SJSA1 (cell line): ENCODE measurements at places on chromosomes 7 and 10.

DNA sequence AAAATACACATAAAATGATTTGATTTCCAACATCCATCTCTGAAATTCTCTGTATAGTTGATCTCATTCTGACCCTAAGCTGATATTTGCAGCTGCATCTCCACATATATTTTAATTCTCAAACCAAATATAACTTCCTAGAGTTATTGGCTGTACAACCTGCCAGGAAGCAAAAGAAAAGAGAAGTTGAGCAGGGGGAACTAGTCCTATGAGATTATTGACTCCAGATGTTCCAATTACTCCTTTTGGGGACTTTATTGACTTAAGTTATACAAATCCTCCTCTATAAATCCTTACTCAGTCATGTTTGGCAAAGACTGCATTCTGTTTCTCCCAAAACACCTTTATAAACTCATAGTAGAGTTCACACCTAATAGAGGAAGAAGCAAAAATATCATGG is 599.4 kb upstream of the ANKRD30A start:
- DNase-seq, result no peak

DNA sequence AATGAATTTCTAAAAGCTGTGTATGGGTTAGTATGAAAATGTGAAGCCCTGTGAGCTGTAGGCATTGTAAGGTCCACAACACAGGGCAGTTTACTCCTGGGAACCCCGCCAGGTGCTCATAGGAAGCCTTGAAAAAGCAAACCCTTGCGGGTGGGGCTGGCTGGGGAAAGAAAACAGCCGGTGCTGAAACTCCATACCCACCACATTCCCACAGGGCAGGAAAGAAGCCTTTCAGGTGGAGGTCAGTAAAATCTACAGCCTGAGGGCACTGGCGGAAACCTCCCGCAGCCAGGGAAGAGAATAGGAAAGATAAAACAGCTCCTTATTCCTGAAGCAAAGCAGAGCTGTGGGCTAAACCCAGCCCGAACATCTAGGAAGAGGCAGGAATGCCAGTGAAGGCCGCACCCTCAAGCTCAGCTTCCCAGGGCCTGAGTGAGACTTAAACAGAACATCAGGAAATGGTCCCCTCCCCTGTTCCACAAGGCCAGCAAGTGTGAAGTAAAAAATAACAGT is 34.7 kb downstream of the PODXL start:
- no peak for DNase-seq

DNA sequence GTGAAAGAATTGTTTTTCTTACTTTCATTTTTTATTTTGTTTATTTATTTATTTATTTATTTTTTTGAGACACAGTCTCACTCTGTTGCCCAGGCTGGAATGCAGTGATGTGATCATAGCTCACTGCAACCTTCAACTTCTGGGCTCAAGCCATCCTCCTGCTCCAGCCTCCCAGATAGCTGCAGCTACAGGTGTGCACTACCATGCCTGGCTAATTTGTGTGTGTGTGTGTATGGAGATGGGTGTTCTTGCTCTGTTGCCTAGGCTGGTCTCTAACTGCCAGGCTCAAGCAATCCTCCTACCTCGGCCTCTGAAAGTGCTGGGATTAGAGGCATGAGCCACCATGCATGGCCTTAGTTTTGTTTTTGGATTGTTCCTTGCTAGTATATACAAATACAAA is 55.4 kb upstream of the TRIM8 start:
- DNase-seq, result no peak

GRCh38 chr7:131859147-131859821 is 302.9 kb upstream of the PODXL start:
- peak; percentile 75 for DNase-seq

DNA sequence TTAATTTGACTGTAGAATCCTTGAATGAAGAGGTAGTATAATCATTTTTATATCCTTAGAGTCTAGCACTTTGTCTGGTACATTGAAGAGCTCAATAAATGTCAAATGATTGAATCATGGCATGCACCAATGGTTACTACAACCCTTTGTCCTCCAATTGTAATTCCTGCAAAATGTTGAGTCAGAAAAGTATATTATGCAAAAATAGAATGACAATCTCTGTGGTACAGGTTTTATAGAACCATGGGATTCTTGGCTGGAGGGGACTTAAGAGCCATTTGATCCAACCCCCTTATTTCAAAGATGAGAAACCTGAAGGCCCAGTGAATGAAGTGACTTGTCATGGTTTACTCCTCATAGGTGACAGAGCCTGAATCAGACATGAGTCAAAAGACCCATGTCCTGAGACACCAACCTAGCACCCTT is 30.9 kb upstream of the SMKR1 start:
- DNase-seq, result no peak

GRCh38 chr7:21702303-21702702 is 159.5 kb downstream of the DNAH11 start:
- no peak for DNase-seq

GRCh38 chr10:103490986-103491314 is 2.6 kb upstream of the NEURL1 start:
- no peak for DNase-seq

DNA sequence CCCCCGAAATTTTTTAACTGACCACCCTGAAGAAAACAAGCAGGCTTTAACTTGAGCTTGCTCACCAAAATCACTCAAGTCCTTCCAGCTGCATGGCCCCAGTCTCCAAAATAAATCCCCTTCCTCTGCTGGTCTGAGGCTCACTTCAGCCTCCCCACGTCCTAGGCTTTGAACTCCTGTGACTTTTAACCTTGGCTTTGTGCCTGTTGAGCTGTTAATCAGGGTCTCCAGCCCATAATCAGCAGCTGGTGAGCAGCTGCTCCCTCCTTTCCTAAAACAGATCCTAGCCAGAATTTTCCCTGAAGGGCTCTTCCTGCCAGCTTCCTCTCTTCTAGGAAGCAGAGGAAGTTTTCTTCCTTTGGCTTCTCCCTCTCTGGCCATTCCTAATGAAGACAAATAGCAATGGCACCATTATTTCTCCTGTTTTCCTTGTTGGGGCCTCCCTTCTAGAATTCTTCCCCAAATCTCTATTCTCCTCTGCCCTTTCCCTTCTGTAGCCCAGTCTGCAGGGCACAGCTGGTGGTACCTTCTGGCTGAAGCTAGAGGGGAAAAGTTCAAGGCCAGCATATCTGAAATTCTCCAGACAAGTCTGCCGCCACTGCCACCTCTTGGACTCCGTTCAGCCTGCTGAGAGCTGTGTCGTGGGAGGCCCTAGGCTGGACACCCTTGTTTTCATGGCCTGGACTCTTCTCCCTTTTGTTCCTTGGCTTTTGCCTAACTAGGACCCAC is 152.1 kb downstream of the NOC3L start:
- DNase-seq, result no peak

DNA sequence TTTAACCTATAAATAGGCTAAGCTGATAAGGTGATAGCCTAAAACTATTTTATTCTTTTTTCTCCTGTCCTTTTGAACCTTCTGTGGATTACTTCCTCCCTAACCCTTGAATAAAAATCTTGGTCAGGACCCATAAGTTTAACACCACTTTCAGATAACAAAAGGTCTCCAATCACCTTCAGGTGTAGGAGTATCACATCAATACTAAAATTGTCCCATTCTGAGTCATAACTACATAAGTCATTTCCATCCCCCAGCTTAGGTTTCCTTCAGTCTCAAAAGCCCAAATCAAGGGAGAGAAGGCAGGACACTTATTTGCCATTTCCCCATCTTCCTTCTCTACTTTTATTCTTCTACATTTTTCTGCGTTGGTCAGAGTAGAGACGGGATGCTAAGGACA is 56.9 kb upstream of the WNT16 start:
- no peak for DNase-seq

GRCh38 chr7:44163591-44163990 is 22.5 kb upstream of the MYL7 start:
- peak; percentile 89 for DNase-seq

GRCh38 chr10:89167915-89168314 is 39.2 kb downstream of the CH25H start:
- DNase-seq, result no peak

DNA sequence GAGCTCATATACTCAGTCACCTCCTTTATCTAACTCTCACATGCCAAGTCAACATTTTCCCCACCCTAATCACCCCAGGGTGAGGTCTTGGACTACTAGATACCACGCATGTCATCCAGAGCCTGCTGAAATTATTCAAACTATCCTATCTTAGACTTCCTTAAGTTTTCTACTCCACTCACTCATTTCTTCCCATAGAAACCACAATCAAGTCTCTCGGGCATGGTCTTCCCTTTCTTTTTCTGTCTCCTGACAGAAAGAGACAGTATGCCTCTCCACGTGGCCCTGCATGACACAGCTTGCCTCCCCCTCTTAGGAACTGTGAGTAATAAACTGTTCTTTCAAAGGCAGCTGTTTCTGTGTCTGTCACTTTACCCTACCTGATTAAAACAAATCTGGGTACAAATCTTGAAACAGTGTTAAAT is 29.4 kb downstream of the TAS2R41 start:
- DNase-seq, result no peak

DNA sequence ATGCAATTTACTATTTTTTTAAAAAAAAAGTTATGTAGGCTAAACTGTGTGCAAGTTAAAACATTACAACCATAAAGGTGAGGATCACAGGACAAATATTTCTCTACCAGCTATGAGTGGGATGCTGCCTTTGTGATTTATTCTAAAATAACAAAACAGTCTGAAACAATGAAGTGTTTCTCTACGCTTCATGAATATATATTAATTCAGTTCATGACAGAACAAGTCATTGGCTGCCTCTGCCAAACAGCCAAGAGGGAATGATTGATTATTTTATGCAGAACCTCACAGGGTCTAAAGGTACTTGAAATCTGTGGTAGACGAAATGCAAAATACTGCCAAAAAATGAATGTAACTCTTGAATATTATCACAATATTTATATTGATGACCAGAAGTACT is 29.0 kb upstream of the SOSTDC1 start:
- DNase-seq, result no peak

- DNase-seq, result no peak
Measured at GRCh38 chr7:87912121-87912520, 21.9 kb upstream of the ADAM22 start.

DNA sequence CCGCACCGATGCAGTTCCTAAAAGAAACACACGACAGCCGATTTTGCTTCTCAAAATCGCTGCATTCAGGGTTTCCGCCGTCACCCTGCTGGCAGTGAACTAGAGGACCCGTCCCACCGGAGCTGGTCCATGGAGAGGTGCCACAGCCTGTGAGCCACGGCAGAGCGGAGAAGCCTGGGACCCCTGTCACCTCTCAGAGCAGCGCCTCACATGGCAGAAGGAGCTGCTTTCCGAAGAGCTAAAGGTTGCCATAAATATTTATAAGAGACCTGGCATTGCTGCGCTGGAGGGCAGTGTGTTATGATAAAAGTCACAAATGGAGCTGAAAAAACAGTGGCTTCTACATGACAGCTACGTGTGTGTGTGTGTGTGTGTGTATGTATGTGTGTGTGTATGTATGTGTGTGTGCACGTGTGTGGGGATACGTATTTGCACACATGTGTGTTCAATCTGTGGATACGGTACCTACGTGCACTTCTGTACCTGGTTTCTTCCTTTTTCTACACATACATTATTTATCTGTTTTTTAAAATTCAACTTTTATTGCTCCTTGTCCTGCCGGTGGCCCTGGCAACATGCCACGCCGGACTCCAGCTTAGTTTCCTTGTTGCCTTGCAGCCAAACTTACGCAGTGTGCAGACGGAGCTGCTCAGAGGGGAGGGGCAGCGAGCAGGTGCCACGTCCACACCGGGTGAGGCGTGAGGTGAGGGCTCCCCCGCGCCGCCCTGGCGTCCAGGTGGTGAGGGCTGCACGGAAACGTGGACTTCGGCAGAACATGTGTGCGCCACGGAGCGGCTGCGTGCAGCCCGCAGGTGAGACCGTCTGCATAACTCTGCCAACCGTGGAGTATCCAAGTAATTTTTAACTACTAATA is 115.2 kb upstream of the PITRM1 start:
- DNase-seq, result no peak

GRCh38 chr7:105890290-105890997 is 14.0 kb upstream of the ATXN7L1 start:
- no peak for DNase-seq

DNA sequence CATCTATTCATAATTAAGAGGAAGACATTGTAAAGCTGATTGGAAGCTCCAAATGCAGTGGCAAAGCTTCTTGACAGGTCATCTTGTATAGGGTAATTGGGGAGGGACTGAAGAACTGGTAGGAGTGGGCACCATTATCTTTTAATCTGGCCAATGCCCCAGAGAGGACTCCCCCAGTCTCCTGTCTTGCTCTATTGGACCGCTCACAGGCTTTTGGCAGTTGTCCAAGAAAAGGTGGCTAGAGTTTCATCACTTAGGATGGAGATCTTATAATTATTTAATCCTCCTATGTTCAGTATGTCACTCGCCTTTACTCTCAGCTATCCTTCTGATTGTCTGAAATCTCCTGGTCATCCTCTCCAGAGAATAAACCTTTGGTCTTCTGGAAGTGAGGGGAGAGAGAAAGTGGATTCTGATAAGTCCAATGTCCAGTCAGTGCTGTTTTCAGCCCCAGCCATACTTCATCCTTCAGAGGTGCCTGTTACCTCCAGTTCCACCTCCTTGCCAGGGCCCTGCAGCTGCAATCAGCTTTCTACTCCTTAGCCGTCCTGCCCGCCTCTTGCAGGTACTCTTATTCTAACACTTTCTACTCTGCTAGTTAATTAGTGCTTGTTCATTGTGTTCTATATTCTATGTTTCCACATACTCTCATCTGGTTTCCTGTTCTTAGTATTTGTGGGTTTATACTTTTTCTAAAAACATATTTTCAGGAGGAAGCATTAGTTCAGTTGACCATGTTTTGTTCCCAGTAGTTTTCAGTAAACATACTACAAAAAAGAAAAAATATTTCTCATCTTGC is 241.6 kb downstream of the NSUN6 start:
- DNase-seq, result no peak

DNA sequence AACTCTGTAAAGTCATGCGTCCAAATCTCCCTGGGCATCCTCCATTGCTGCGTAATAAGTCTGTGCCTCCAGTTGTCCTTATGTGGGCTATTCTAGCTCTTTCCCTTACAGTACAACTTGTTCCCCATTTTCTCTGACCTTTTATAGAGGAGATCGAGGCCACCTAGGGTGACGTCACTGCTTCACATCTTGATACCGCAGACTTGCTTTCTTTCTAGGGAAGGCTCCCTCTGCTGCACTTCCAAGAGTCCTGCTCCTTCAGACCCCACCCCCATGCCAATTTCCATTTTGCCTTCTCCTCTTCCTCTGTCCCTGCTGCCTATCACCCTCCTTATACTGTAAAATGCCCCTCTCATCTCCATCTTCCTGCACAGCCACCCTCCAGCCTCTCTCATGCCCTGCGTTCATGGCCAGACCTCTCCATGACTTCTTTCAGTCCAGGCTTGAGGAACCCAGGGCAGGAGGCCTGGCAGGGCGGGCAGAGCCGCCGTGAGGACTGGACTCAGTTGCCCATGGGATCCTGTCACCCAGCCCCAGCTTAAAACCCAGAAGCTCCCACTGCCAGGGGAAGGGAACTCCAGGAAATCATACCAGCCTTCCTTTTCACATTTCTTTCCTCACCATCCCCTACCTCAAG is 57.5 kb downstream of the CAMK1D start:
- DNase-seq, result no peak

DNA sequence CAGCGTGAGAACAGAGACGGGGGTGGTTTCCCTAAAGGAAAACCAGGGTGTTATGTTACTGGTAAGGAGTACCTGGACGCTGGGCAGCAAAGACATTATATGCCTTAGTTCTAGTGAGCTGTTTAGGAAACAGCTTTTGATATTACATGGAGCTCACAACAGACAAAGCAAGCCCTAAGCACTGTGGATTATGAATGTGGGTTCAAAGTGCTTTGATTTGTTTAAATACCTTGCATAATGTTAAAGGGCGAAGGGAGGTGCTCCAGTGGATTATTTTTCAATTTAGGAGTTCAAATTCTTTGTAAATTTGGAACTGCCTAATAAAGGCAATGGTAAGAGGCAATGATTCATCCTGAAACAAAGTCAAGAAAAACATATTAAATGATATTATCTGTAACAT is 13.8 kb downstream of the WNT16 start:
- no peak for DNase-seq
